ENCODE measurements at places on chromosomes 11 and 22.

DNA sequence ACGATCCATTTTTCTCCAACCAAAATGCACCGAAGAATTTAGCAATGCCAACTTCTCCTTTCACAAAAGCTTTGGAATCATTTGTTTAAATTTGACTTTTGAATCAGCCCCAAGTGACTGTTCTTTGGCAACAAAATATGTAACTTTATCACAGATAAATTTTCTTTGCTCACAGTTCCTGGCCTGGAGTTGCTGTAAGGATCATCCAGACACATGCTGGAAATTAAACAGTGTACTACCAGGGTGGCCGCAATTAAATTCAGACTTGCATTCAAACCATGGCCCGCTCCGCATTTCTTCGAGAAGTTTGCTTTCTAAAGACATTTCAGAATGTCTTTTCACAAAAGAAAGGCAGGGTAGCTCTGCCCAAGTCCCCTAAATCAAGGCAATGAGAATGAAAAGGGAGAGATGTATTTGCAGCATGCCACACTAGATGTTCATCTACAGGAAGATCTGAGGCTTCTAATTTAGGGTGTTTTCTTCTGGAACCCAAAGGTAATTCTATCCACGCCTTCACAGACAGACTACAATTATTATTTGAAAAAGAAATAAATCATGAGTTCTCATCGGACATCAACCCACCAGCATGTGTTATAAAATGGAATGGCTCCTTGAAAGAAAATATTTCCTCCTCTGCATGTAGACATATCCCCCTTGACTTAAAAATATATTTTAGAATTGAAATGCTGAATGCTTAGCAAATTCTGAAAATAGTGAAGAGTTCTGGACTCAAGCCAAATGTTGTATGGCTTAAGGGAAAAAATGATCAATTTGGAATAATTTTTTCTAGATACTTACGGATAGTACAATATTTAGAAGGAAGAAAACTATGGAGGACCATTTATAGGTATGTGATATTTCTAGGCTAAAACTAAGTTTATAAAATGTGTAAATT is 189.7 kb upstream of the BLID start:
- DNase-seq = no peak

- no peak for DNase-seq
Measured at GRCh38 chr22:47310601-47311000, 548.2 kb downstream of the TBC1D22A start.

DNA sequence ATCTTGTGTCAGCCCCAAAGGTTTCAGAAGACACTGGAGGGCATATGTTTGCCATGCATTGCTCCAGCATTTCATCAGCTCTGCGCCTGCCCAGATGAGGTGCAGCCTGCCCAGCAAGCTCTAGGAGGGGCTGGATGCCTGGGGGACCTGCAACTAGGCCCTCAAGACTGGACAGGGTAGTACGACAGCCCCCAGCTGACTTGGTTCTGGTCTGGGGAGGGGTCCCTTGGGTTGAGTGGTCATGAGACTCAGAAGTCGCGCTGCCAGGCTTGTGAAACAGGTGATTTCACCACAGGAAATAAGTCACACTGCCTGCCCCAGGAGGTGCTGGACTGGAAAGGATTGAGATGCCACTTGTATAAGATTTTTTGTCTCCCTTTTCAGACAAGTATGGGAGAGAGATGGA is 23.4 kb downstream of the TPBGL start:
- no peak for DNase-seq

DNA sequence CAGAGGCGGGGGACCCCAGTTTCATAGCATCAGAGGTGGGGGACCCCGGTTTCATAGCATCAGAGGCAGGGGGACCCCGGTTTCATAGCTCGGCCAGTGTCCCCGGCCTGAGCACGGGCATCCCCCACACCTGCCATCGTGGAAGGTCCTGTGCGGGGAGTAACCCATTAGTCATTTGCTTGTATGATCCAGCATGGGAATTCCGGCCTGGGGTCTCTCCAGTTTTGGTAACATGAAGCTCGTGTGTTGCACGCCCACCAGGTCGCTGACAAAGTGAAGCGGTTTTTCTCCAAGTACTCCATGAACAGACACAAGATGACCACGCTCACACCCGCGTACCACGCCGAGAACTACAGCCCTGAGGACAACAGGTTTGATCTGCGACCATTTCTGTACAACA is 29.0 kb upstream of the KRTAP5-7 start:
- DNase-seq = no peak

DNA sequence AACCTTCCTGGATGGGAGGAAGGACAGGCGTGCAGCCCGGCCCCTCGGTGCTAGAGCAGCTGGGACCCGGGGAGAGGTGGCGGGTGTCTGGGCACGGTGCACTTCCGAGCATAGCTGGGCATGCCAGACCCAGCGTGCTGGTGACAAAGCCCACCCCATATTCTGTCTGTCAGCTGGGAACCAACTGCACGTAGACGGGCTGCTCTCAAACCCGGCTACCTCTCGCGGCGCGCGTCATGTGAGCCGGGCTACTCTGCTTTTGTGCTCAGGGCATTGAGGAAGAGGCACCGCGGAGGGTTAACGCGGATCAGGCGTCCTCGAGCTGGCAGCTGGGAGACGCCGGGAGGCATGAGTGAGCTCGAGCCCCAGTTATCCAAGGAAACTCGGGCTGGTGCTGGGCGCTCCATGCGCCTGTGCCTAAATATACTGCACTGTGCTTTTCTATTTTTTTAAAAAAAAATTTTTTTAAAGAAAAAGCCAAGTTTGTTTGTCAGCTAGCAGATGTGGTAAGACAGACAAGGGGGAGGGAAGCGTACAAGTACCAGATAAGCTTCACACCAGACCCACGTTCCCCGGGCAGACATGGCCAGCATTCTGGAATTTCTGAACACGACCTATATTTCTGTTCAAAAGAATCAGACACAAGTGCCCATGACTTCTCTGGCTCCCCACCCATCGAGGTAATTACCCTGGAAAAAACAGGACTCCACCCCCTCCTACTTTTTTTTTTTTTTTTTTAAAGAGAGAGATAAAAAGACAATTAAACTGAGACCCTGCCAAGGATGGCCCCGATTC is 425.6 kb downstream of the SHANK2 start:
- no peak for DNase-seq

DNA sequence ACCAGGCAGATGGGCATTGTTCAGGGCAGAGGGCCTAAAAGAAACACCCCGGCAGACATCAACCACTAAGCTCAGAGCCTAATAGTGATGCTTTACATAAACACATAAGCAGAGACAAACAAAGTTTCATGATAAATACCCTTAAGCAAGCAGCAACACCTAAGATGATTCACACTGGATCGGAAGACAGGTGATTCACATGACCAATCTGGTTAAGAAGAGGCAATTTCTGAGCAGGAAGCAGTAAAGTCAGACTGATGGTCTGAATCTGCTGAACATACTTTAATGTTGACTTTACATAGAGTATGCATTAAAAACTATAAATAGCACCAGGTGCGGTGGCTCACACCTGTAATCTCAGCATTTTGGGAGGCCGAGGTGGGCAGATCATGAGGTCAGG is 56.1 kb downstream of the SYN3 start:
- no peak for DNase-seq

DNA sequence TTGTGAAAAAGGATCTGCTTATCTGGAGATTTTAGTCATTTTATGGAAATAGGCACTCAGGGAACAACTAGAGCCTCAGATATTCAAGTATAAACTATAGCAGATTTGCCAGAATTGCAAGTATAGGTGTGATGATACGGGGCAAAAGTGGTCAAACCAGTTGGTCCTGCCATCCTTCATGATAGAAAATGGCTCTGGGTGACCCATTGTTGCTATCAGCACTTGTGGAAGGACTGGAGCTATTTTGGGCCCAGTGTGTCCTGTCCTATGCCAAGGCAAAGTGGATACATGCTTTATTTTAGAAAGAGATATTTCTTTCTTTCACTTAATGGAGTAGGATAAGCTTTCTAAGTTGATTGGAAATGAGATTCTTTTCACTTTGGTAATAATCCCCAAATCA is 85.2 kb downstream of the PPP6R3 start:
- no peak for DNase-seq

GRCh38 chr22:39236321-39237317 is 8.2 kb downstream of the PDGFB start:
- DNase-seq = peak; percentile 51

DNA sequence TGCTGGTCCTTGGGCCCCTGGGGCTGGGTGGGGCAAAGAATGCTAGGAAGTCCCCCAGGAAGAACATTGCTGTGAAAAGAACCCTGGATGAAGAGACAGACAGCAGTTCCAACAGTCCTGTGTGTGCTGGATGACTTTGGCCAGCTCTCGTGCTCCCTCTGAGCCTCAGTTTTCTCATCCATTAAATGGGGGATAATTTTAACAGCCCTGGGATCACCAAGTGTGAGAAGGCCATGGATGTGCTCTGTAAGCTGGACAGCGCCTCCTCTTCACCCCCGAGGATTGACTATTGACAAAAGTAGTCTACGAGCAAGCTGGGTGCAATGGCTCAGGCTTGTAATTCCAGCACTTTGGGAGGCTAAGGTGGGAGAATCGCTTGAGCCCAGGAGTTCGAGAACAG is 2.5 kb downstream of the LARGE2 start:
- no peak for DNase-seq

DNA sequence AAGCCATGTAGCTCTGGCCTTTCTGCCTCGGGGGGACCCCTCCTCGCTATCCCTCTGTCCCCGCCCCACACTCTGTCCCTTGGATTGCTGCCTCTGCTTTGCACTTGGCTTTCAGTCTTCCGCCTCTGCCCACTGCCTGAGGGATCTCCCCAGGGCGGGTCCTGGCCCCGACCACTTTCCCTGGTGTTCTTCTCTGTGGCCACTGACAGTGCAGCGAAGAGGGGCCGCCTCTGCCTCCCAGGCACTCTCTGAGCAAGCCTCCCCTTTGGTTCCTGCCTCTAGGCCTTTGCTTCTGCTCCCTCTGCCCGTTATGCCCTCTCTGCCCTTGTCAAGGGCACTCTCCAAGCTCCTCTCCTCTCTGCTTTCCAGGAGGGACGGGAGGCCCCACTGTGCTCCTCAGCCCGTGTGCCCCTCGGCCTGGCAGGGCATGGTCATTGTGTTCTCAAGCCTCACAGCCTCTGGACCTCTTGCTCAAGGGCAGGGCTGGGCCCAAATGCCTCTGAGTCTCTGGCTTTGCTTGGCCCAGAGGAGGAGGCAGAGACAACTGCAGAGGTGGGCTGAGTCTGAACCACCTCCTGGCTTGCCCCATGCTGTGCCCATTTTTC is 5.5 kb upstream of the MPPED1 start:
- no peak for DNase-seq

DNA sequence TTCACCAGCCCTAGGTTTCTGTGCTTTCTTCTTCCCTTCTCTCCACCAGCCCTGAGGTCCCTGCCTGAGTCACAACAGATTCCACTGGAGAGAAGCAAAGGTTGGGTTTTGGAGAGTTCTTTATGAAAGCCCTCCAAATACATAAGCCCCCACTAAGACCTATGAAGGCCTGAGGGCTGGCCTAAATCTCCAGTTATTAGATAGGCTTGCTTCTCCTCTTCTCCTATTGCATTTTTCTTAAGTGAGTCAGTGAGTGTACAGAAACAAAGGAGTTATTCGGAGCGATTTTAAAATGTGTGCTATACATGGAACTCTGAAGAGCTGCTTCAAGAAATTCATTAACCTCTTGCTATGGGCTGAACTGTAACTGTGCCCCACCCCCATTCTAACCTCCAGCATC is 1057.3 kb downstream of the OPCML start:
- no peak for DNase-seq

- no peak for DNase-seq
Measured at GRCh38 chr22:37045958-37046357, 5.6 kb upstream of the KCTD17 start.

- no peak for DNase-seq
Measured at GRCh38 chr11:69320326-69320725, 26.4 kb downstream of the MYEOV start.

DNA sequence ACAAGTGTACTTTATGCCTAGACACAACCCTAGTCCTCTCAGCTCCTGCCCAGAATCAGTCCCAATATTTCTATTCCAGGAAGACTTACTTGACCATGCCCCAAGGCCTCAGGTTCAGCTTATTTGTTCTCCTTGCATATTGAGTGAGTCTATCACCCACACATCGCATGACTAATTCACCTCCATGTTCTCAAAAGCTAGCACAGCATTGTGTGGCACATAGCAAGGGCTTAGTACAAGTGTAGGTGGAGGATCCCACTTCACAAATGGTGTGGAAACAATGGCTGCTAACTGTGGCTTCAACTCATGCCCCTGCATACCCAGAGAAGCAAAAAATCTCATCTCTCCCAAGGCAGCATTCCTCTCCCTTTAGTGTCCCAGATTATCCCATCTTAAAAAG is 602.6 kb upstream of the API5 start:
- no peak for DNase-seq

GRCh38 chr11:110711776-110712658 is at the start of gene ARHGAP20:
TSS of gene ARHGAP20 (minus strand) at chr11:110712437. CDS start at chr11:110712231, 206 bp downstream.
- peak; percentile 68 for DNase-seq

GRCh38 chr22:30556388-30556787 is 9.8 kb upstream of the SEC14L6 start:
- DNase-seq = no peak

DNA sequence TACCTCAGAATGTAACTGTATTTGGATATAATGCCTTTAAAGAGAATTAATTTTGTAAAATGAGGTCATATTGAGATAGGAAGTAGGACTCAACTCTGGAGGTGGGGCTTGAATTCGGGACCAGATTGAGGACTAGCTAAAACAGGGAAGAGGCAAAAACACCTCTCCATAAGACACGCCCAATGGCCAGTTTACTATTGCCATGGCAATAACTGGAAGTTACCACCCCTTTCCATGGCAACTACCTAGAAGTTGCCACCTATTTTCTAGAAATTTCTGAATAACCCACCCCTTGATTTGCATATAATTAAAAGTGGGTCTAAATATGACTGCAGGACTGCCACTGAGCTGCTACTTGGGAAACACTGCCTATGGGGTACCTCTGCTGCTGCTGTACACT is 206.4 kb downstream of the TTC28 start:
- DNase-seq = no peak

DNA sequence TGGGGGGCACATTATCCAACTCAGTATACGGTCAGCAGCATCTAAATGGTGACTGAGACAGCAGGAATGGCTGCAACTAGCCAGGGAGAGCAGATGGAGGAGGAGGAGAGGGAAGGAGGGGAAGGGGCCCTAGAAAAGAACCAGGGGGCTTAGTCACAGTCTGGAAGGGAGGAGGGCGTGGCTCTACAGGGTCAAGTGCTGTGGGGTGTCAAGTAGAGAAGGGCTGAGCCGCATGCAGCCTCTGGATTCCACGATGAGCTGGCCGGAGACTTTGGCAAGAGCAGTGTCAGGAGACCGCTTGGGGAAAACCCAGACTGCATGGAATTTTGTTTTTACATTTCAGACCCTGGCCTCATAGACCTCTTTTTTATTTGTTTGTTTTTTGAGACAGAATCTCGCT is 25.8 kb upstream of the PPFIA1 start:
- no peak for DNase-seq

Measured in stimulated activated CD4-positive, alpha-beta T cell treated with anti-CD3 and anti-CD28 coated beads, Interleukin-2, amount 100 ng/mL, for 24 hours (primary cell).